Left ventricle myocardium inferior (tissue), 1 donor: ENCODE measurements at places on chromosomes 5 and 9.
A peak's percentile ranks its signal among the peaks of the same experiment; 100 is the strongest.

DNA sequence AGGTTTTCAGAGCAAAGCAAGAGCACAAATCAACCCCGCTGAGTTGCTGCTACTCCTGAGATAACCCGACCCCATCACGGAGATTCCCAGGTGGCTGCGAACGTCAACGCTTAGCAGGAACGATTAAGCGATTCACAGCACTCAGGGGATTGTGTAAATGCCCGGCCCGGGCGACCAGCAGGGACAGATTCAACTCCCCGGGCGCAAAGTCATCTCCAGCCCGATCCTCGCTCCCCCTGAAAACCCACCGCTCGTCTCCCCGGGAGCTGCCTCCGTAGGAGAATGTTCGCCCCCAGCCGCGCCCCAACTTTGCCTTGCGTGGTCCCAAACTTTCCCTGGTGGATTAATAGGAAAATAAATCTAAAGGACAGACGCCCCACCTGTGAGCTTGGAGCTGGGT, 685 bp downstream of the SLC24A2 start:
- H3K36me3 ChIP-seq, result no peaks in the 10 kb centered on the region
- H3K4me3 ChIP-seq, result peak overlapping the region; percentile 53
- peaks cover 12% of the 10 kb centered on the region for H3K4me1 ChIP-seq
- peaks cover 44% of the 10 kb centered on the region for H3K27me3 ChIP-seq

DNA sequence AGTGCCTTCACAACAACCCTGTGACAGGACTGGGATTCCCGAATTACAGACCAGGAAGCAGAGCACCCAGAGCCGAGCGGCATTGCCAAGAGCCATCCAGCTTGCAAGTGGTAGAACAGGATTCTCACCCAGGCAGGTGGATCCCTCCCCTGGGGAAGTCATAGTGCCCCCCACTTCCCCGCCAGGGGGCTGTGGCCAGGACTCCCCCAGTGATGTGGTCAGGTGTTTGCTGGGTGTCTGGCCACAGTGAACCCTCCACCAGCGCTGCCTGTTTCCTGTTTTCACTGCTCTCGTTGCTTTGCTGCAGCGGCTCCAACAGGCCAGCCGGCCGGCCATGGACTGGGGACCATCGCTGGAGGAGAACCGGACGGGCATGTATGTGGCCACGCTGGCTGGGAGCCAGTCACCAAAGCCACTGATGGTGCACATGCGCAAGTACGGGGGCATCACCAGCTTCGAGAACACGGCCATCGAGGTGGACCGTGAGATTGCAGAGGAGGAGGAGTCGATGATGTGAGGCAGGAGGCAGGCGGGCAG, 19.3 kb downstream of the SLC6A7 start:
- H3K27ac ChIP-seq, result no peak overlapping the region
- H3K27me3 ChIP-seq, result no peaks in the 10 kb centered on the region
- H3K4me1 ChIP-seq, result peaks cover 15% of the 10 kb centered on the region
- H3K4me3 ChIP-seq, result no peak overlapping the region

- peaks cover 43% of the 10 kb centered on the region for H3K4me1 ChIP-seq
- DNase-seq, result no peak
- H3K27me3 ChIP-seq, result no peaks in the 10 kb centered on the region
- H3K36me3 ChIP-seq, result peaks cover 4% of the 10 kb centered on the region
- peak overlapping the region; percentile 69 for H3K4me3 ChIP-seq
- H3K27ac ChIP-seq, result peak overlapping the region; percentile 91
Measured at GRCh38 chr5:139458580-139459407, 3.7 kb downstream of the ECSCR start.

GRCh38 chr5:150542933-150543445, 35.1 kb downstream of the NDST1 start:
- H3K27me3 ChIP-seq, result no peaks in the 10 kb centered on the region
- peaks cover 92% of the 10 kb centered on the region for H3K36me3 ChIP-seq
- no peak overlapping the region for H3K4me3 ChIP-seq
- peak overlapping the region; percentile 87 for H3K27ac ChIP-seq
- DNase-seq, result no peak

- H3K4me1 ChIP-seq, result peaks cover 29% of the 10 kb centered on the region
- H3K4me3 ChIP-seq, result peak overlapping the region; percentile 85
- H3K27ac ChIP-seq, result peak overlapping the region; percentile 85
Measured at GRCh38 chr9:128160603-128160987, 530 bp downstream of the BBLN start.

GRCh38 chr5:41735213-41735612, 135.0 kb downstream of the OXCT1 start:
- no peaks in the 10 kb centered on the region for H3K4me1 ChIP-seq
- no peak for DNase-seq
- no peak overlapping the region for H3K4me3 ChIP-seq
- no peak overlapping the region for H3K27ac ChIP-seq

DNA sequence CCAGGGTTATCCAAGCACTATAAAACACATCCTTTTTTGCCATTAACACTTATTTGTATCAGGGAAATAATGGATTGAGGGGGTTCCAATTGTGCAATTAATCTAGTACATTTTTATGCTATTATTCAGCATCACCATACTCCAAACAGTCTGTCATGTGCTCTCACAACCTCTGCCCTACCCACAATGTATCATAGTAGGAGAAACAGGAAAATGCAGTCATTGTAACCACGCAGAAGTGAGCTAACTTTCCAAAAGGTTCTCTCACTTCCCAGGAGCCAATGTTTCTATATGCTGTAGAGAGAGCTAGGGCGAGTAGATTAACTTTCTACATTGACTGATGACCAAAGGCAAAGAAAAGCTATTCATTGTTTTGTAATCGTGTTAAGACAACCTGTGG, 29.8 kb downstream of the DAB2 start:
- H3K27ac ChIP-seq, result no peak overlapping the region
- H3K4me1 ChIP-seq, result peaks cover 46% of the 10 kb centered on the region
- peaks cover 38% of the 10 kb centered on the region for H3K36me3 ChIP-seq

DNA sequence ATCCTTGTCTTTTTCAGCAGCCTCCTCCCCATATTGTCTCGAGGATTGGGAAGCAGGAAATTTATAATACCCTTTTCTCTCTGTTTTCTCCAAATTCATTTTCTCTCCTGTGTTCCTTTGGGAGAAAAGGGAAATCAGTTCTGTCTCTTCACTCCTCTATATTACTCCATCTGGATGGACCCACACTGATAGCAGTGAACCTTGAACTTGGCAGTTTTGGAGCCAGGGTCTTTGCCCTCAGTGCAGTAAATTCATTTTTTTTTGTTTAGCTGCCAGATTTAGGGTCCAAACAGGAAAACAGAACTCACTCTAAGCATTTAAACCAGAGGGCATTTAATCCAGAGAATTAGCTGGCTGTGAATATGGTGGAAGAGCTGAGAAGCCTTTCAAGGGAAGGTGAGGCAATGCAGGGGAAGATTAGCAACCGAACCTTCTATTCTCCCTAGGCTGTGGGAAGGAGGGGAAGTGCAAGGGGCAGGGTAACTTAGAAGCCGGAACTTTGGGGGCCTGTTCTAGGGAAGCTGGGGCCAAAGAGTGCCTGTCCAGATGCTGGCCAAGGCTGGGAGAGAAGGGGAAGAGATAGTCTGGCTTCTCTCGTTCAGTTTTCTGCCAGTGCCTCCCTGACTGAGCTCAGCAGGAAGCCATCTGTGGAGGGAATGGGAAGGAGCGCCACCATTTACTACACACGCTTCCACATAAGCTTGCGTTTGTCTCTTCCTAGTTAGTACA, 16.3 kb upstream of the NPR2 start:
- no peaks in the 10 kb centered on the region for H3K27me3 ChIP-seq
- H3K27ac ChIP-seq, result peak overlapping the region; percentile 35
- peaks cover 31% of the 10 kb centered on the region for H3K4me1 ChIP-seq
- no peak for DNase-seq

DNA sequence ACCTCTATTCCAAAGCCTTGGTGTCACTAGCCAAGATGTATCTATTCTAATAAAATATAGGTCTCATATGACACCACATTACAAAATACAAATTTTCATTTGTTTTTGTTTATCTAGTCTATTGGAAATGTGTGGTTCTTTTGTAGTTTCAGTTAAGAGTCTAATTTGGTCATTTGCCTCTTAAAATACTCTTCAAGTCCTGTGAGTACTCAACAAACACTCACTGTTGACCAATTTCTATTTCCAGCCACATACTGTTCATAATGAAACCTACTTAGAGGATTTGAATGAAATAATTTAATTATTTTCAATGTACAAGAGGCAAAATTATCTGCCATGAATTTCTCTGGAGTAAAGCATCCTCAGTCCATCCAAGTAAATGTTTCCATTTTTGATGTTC, 40.6 kb downstream of the SLC1A3 start:
- H3K4me3 ChIP-seq, result no peak overlapping the region
- H3K27ac ChIP-seq, result peak overlapping the region; percentile 91
- H3K36me3 ChIP-seq, result no peaks in the 10 kb centered on the region
- DNase-seq, result no peak
- H3K4me1 ChIP-seq, result peaks cover 70% of the 10 kb centered on the region
- H3K27me3 ChIP-seq, result no peaks in the 10 kb centered on the region

GRCh38 chr5:161269125-161269524, 277.4 kb downstream of the GABRB2 start:
- H3K27me3 ChIP-seq, result no peaks in the 10 kb centered on the region
- no peak for DNase-seq

DNA sequence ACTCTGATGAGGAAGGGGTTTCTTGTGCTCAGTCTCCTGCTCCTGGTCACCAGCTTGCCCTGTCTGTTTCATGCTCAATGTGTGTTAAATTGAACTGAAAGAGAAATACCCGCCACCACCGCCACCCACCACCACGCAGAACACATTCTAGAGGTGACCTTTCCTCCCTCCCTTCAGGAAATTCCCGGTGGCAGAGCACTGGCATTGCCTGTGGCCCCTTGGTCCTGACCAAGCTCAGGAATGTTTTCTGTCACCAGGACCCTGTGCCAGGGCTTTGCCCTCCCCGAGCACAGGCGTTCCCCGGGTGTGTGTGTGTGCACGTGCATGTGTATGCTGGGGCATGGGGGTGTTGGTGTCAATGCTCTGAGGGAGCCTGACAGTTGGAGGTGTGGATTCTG, 10.2 kb upstream of the SLC25A51 start:
- no peak overlapping the region for H3K4me3 ChIP-seq
- H3K27me3 ChIP-seq, result no peaks in the 10 kb centered on the region
- no peak for DNase-seq

DNA sequence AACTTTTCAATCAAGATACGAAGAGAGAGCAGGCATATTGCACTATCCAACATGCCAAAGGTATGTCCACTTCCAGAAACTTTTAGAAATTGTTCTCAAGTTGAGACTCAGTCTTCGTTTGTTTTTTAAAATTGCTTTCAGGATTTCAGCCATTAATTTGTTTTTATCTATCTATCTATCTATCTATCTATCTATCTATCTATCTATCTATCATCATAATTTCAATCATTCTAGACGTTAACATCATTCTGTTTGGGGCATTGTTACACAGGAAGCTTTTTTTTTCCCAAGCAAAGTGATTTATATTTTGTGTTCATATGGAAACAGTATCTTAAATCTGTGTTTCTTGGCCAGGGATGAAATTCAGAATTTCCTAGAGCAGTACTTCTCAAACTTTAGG, 7.6 kb downstream of the ERAP2 start:
- no peaks in the 10 kb centered on the region for H3K27me3 ChIP-seq
- no peak for DNase-seq
- H3K36me3 ChIP-seq, result peaks cover 30% of the 10 kb centered on the region
- H3K27ac ChIP-seq, result no peak overlapping the region
- peaks cover 25% of the 10 kb centered on the region for H3K4me1 ChIP-seq
- H3K4me3 ChIP-seq, result no peak overlapping the region

DNA sequence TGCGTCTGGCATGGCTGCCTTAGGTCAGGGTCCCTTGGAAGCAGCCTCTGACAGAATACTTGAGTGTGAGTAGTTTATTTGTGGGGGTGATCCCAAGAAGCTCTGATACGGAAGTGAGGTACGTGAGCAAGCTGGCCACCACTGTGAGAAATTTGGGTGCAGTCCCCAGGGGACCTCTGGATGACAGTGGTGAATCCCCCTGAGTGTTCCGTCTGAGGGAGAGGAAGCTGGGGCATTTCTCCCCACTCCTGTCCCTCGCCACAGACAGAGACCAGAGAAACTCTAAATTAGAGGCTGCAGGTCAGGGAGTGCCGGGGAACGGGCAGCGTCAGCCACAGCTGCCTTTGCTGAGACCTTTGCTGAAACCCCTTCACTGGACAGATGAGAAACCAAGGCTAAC, 155.9 kb upstream of the COL5A1 start:
- H3K27me3 ChIP-seq, result peaks cover 34% of the 10 kb centered on the region
- peaks cover 10% of the 10 kb centered on the region for H3K4me1 ChIP-seq
- peak; percentile 6 for DNase-seq
- no peak overlapping the region for H3K4me3 ChIP-seq
- H3K27ac ChIP-seq, result no peak overlapping the region

DNA sequence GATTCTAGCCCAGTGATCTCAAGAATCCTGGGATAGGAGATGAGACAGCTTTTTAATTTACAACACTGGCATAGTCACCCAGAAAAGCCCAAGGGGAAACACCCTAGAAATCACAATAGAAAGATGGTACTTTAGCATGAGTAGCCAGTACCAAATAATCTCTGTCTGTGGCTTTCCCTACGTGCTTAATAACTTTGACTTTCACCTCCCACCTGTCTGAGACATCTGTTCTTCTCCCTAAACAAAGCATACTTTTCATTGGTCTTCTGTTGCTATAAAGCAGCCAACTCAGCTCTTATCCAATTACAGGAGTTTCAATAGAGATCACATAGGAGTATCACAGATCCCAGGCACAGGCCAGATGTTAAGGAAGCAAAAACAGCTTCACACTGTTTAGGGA, 10.4 kb downstream of the MARCHF3 start:
- H3K36me3 ChIP-seq, result no peaks in the 10 kb centered on the region
- no peaks in the 10 kb centered on the region for H3K27me3 ChIP-seq
- DNase-seq, result no peak

- H3K36me3 ChIP-seq, result no peaks in the 10 kb centered on the region
- H3K4me1 ChIP-seq, result peaks cover 5% of the 10 kb centered on the region
- DNase-seq, result no peak
- no peak overlapping the region for H3K27ac ChIP-seq
- H3K4me3 ChIP-seq, result no peak overlapping the region
- H3K27me3 ChIP-seq, result peaks cover 37% of the 10 kb centered on the region
Measured at GRCh38 chr9:17802249-17802857, 223.5 kb downstream of the SH3GL2 start.

- H3K27ac ChIP-seq, result no peak overlapping the region
- H3K4me3 ChIP-seq, result no peak overlapping the region
- DNase-seq, result no peak
Measured at GRCh38 chr5:145467446-145467845, 367.7 kb downstream of the PRELID2 start.

DNA sequence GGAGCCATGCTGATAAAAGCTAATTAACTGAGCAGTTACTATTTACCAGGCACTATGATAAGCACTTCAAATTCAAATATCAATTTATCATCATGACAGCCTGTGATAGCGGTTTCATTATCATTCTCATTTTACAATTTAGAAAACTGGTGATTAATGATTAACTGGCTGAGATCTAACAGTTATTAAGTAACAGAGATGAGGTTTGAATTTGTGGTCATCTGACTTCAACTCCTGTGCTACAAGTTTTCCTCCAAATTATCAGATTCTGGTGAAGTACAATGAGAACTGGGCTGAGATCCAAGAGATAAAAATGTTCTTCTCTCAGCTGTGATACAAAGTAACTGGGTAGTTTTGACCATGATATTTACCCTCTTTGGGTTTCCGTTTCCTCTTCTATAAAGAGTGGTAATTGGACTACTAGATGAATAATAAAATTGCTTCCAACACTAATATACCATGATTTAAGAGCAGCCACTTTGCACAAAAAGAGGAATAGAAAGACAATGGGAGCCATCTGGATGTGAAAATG, 74.5 kb upstream of the CCNG1 start:
- no peaks in the 10 kb centered on the region for H3K4me1 ChIP-seq
- DNase-seq, result no peak
- H3K36me3 ChIP-seq, result no peaks in the 10 kb centered on the region
- no peaks in the 10 kb centered on the region for H3K27me3 ChIP-seq
- H3K4me3 ChIP-seq, result no peak overlapping the region

- H3K36me3 ChIP-seq, result no peaks in the 10 kb centered on the region
- H3K4me3 ChIP-seq, result no peak overlapping the region
- no peak overlapping the region for H3K27ac ChIP-seq
Measured at GRCh38 chr5:73388740-73389139, 59.8 kb downstream of the FOXD1 start.
